Activated CD8-positive, alpha-beta memory T cell treated with anti-CD3 and anti-CD28 coated beads, Interleukin-2, amount 10 ng/mL, durations not matched to agents 7 days and 5 days (primary cell): ENCODE measurements at places on chromosomes 4 and X. TPM values are rescaled to one million over a fixed set of nuclear protein-coding genes. Genes with fewer than 3 reads are reported as not detected.

Gene SMARCA1
- not detected for total RNA-seq

GRCh38 chr4:166518315-166518714, 645.3 kb downstream of the TLL1 start:
- H3K4me1 ChIP-seq: no peaks in the 10 kb centered on the region
- H3K27ac ChIP-seq: no peak overlapping the region
- H3K36me3 ChIP-seq: no peaks in the 10 kb centered on the region
- no peak overlapping the region for H3K4me3 ChIP-seq
- no peaks in the 10 kb centered on the region for H3K27me3 ChIP-seq
- DNase-seq: no peak

DNA sequence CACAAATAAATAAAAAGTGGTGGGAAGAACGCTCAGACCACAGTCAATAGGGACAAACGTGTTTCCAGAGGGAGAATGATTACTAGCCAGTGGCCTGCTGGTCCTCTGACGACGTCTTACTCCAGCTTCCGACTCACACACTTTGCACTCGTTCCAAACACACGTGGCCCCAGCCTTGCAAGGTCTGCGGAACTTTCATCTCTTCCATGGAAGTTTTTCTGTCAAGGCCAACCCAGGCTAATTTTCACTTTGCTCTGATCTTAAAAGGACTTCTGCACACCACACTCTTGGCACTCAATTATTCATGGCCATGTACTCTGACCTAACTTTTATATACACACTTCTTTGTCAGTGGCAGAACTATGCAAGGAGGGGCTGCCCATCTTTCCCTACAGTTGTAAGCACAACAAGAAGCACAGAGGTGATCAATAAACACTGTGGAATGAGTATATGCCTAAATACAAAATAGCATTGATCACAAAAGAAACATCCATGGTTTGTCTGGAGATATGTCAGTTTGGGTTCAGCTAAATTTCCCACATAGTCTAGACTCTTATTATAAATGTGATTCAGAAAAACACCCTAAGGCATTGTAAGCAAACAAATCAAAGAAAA, 69.4 kb downstream of the STX18 start:
- H3K4me3 ChIP-seq: no peak overlapping the region
- H3K36me3 ChIP-seq: peaks cover 18% of the 10 kb centered on the region
- peaks cover 3% of the 10 kb centered on the region for H3K4me1 ChIP-seq
- H3K27ac ChIP-seq: no peak overlapping the region

DNA sequence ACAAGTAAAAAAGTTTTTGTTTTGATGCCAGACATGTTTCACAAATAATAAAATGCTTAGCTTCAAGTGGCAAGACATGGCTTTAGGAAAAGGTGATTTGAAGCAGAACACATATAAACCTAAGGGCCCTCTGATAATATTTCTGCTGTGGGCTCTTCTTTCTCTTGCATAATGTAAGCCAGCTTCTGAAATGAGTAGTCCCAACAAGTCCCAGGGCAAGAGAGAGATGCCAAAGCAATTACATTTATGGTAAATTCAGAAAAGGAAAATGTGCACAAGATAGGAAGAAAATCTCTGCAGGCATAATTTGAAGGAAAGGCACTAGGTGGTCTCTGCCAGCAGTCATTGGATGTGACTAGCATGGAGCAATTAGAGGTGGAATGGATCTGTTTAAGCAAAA, 170.8 kb upstream of the GALNT7 start:
- H3K27ac ChIP-seq: no peak overlapping the region
- H3K4me3 ChIP-seq: no peak overlapping the region
- H3K36me3 ChIP-seq: no peaks in the 10 kb centered on the region
- no peaks in the 10 kb centered on the region for H3K4me1 ChIP-seq

DNA sequence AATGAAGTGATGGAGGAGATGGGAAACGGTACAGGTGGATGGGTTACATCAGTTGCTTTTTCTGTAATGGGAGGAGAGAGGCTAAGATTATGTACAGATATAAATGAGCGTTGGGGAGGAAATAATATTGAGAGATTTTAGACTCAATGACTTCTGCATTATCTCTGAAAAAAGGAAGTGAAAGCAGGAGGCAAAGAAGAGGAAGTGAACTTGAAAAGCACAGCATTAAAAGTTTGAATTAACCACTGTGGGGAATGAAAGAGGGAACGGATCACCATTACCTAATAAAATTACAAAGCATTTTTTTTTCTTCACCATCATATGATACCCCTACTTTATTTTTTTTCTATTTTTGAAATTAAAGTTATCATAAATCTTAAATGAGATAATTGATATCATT, 1025.5 kb downstream of the RPA4 start:
- no peak overlapping the region for H3K4me3 ChIP-seq
- H3K27me3 ChIP-seq: no peaks in the 10 kb centered on the region
- no peak for DNase-seq
